SK-N-SH treated with all-trans-retinoic acid at 6 μM for 48 hours (cell line): ENCODE measurements at places on chromosomes 3 and 15.

GRCh38 chr3:80006315-80006714 lies 238.5 kb upstream of the ROBO1 start:
- ATAC-seq = no peak

DNA sequence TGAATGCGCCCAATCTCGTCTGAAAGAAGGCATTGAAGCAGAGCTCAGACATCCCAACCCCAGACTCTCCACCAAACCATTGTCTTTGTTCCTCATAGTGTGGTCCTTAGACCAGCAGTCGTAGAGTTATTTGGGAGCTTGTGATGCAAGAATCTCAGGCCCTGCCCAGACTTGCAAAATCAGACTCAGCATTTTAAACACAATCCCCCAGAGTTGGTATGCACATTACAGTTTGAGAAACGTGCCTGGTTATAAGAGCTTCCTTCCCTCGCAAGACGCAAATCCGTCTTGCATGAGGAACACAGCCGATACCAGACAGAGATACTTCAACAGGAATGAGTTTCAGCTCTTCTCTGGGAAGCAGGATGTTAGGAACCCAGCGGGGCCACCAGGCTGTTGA lies 38.9 kb upstream of the IREB2 start:
- ATAC-seq = no peak

GRCh38 chr15:41982133-41982930 lies 10.0 kb upstream of the EHD4 start:
- no peak for ATAC-seq

DNA sequence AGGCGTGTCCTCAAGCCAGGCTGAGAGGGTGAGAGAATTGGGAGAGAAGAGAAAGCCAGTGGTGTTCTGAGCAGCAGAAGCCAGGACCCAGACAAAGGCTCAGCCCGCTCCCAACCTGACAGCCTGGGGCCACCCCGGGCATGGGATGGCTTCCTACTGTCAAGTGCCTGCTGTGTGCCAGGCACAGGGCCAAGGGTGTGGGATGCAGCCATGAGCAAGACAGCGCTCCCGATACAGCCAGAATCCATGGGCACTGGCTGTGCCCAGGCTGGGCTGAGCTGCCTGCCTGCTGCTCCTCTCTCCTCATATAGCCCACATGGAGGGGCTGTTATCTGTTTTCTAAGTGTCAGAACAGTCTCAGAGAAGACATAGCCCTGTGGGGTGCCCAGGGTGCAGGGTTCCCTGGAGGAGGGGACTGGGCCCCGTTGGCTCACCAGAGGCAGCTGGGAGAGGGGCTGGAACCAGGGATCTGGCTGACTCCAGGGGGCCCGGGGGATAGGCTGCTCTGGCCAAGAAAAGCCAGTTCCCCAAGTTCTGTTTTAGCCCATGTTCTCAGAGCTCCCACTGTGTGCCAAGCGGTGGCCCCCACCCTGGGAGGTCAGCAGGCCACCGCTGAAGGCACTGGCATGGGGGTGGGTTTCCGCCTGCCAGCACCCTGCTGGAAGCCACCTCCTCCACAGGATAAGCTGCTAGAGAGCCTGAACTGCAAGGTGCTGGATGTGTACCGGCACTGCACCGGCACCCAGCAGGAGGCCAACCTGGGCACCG lies 39.0 kb downstream of the CFAP100 start:
- ATAC-seq = no peak; the same call in 2 of the 3 replicates

DNA sequence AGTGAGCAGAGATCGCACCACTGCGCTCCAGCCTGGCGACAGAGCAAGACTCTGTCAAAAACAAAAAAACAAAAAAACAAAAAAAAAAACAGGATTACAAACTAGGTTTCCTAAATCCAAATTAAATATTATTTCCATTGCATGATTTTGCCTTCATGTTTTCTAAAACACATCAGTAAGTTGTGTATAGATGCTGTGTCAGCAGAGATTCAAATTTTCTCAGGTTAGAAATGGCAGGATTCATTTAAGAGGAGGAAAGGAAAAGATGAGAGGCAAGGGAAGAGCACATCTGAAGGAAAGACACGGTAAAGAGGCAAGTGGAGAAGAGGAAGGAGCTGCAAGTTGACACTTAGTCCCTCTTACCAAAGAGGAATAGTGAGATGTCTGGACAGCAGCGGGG lies 51.8 kb upstream of the PPARG start:
- ATAC-seq = no peak

GRCh38 chr3:25037049-25037547 lies 391.0 kb upstream of the RARB start:
- peak; percentile 74 for ATAC-seq

DNA sequence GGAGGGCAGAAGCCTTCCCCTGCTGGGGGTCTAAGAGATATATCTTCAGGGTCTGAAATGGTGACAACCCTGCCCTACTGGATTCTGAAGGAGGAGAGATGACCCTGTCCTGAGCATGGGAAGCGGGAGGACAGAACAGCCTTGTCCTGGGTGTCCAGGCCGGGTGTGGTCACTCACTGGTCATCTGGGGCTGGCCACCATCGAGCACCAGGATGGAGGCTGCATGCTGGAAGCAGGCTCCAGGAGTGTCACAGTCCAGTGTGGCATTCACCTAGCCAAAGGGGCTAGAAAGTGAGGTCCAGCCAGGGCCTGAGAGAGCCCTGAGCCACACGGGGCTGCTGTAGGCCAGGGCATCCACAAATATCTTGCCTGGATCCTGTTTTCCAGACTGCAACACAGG lies 5.2 kb downstream of the CDHR4 start:
- ATAC-seq = no peak

DNA sequence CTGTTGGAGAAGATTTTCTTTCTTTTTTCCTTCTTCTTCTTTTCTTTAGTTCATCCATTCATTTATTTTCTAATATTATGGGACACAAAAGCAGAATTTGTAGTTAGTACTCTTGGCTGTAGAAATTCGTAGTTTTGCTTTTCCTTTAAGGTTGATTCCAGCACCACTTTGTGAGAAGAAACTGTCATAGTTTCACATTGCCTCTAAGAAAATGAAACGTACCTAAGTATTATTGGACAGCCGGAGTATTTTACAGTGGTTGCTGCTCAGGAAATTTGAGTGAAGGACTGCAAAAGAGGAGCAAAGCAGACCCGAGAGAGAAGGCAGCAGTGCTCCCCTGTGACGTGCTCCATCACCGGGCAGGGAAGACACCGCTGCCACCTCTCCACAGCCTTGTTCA lies 48.1 kb downstream of the PLCL2 start:
- ATAC-seq = no peak

DNA sequence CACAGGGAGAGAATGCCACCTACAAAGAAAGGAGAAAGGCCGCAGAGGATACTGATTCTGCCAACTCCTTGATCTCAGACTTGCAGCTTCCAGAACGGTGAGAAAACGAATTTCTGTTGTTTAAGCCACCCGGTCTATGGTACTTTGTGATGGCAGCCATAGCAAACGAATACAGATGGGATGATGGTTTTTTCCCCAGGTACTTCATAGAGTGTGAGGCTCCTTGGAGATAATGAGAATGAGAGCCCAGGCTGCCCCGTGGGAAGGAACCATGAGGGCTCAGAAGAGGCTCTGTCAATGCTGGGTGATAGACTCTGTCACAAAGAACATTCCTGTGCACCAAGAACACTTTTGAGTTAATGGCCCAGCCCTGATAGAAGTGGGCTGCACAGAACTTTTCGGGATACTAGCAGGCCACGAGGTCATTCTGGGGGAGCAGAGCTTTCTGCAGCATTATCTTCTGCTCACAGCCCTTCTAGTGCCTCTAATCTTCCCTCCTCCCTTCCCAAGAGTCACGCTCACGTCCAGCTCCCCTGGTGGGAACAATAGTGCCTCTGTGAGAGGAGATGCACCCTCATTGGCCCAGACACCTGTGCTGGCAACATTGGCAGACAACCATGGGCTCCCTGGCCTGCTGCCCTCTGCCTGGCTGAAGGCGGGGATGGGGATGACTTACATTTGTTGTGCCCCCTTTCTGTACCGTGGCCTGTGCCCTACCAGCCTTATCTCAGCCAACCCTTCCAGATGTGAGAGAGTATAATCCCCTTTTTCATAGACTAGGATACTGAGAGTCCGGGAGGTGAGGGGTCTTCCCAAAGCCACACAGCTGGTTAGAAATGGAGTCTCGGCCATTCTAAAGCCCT lies 5.2 kb upstream of the RLBP1 start:
- no peak for ATAC-seq

DNA sequence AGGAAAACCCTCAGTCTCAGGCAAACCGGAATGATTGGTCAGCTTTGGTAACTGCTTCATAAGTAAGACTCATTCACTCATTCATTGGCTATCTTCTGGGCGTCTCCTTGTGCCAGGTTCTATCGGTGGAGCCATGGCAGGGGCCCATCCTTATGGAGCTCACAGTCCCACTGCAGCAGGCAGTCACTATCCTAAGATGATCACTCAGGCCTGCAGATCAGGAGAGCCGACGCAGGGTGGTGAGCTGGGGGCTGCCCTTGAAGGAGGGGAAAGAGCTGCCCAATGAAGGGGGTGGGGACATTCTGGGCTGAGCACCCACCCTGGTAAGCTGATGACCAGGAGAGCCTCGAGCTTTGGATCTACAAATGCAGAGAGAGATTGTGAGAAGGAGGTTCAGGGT lies 20.5 kb upstream of the FGD5 start:
- no peak for ATAC-seq

- no peak for ATAC-seq
These were observed 72.0 kb upstream of the TTBK2 start for GRCh38 chr15:42992626-42993025.

DNA sequence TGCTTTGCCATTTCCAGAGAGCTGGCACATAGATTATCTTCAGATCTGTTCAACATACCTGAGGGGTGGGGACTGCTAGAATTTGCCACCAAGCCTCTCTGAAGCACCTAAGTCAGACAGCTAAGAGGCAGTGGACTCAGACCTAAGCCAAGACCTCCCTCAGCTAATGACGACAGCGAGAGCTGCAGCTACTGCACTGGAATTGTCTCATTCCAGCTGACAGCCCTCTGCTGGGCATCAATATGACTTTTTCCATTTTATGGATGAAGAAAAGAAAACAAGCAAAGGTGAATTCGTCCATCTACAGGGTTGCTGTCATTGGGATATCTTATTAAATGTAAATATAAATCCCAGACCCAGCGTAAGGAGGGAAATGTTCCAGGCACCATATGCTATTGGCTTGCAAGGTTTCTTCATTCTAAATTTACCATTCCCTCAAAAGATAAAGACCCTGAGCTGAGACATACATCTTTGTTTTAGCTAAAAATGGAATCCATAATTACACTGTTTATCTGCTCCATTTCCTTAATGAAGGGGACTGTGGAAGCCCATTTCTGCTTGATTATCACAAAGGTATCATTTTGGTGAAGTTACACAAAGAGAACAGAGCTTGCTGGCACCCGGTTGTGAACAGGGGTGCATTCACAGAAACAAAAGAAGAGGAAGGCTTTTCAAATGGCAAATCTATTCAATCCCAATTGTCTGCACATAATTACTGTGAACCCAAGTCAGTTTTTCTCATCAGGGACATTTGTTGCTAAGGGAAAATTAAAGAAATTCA lies 85.5 kb upstream of the LRTM1 start:
- ATAC-seq = peak; percentile 71
